Endothelial cell of umbilical vein (primary cell): ENCODE measurements at places on chromosomes 5 and 9. TPM values are rescaled to one million over a fixed set of nuclear protein-coding genes. Genes with fewer than 3 reads are reported as not detected.

DNA sequence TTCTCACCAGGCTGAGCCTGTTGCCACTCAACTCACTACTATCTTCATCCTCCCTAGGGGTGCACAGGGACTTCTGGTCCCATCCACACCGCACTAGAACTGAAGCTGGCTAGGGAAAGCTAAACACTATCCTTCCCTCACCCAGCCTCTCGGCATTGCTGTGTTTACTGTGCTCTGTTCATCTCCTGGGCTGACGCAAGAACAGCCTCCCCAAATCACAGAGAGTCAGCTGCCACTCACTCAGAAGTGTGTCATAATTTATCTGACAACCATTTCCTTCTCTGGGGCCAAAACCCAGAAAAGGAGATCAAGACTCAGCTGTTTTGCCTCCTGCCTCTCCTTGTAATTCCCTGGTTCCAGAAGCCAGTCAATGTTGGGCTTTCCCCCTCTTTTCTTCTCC lies 92.8 kb downstream of the ARHGEF28 start:
- DNase-seq, result no peak
- H3K27ac ChIP-seq, result no peak overlapping the region
- no peaks in the 10 kb centered on the region for H3K27me3 ChIP-seq
- peaks cover 26% of the 10 kb centered on the region for H3K4me1 ChIP-seq
- H3K36me3 ChIP-seq, result peaks cover 10% of the 10 kb centered on the region

- no peak overlapping the region for H3K4me3 ChIP-seq
- DNase-seq, result peak; percentile 70
Observed at GRCh38 chr5:60677850-60678664, 21.9 kb downstream of the DEPDC1B start.

- H3K27me3 ChIP-seq, result no peaks in the 10 kb centered on the region
- H3K27ac ChIP-seq, result no peak overlapping the region
- DNase-seq, result no peak
Observed at GRCh38 chr5:54257366-54258118, 52.8 kb downstream of the ARL15 start.

DNA sequence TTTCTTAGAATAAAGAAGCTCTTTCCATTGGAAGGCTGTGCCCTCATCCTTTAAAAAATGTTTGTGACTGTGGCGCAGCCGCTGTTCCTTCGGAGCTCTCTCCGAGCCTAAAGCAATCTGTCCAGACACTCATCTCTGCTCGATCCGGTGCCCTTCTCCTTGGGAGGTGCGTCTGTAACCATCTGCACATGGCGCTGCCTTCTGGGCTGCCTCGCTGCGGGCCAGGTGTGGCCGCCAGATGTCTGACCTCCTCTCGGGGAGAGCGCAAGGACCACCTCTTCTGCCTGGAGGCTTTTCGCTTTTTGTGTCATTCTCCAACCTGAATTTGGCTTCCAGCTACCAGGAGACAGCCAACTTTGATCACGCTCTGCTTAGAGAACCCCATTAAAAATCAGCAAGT lies 153.4 kb upstream of the PTCH1 start:
- H3K27ac ChIP-seq, result no peak overlapping the region
- no peak for DNase-seq
- H3K4me3 ChIP-seq, result no peak overlapping the region
- H3K36me3 ChIP-seq, result no peaks in the 10 kb centered on the region
- no peaks in the 10 kb centered on the region for H3K4me1 ChIP-seq

Gene RGS7BP
- 2.0 and 4.2 TPM in 2 replicates for total RNA-seq

DNA sequence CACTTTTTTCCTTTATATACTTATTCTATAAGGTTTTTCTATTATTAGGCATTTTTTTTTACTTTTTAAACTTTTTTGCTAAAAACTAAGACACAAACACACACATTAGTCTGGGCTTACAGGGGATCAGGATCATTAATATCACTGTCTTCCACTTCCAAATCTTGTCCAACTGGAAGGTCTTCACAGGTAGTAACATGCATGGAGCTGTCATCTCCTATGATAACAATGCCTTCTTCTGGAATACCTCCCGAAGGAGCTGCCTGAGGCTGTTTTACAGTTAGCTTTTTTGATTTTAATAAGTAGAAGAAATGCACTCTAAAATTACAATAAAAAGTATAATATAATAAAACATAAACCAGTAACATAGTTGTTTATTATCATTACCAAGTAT lies 345.5 kb upstream of the PTGER4 start:
- no peak overlapping the region for H3K4me3 ChIP-seq
- DNase-seq, result no peak
- H3K27me3 ChIP-seq, result no peaks in the 10 kb centered on the region

Gene SLC45A2
- not detected in 2 replicates for total RNA-seq

- H3K36me3 ChIP-seq, result no peaks in the 10 kb centered on the region
- H3K27me3 ChIP-seq, result no peaks in the 10 kb centered on the region
- H3K27ac ChIP-seq, result no peak overlapping the region
- H3K4me1 ChIP-seq, result no peaks in the 10 kb centered on the region
Observed at GRCh38 chr5:169050146-169050571, 250.8 kb downstream of the SLIT3 start.

DNA sequence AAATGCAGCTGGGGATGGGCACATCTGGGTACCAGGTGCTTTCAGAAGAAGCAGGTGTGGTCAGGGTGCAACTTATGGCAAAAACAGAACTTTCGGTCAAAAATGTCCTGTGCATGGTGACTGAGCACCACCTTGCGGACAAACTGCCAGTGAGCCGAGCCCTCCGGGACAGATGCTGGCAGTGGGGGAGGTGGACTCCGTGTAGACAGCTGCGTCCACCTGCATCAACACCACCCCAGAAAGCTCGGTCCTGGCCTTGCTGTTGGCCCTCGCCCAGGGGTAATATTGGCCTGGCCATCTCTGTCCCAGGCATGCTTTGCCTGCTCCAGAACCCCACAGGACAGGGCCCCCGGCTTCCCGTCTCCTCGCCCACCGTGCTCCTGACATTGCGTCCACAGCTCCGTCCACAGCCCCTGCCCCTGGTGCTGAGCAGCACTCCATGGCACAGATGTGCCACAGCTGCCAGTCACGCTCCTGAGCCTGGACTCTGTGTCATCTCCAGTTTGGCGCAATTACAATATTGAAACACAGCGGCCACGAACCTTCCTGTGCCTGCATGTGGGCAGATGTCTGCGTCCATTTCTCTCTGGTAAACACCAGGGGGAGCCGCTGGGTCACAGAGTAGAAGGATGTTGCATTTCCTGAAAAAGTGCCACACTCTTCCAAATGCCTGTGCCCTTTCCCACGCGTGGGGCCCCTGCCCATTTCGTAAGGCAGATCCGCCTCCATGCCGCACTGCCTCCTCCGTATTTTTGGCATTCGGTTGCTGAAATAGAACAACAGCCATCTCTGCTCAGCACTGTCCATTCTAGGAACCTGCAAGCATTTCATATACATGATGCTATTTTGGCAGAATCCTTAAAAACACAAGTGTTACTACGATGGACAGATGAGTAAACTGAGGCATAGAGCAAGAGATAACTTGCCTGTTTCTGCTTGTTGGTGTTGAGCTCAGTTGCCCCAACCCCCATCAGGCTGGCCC lies 33.4 kb upstream of the SLC6A19 start:
- H3K4me3 ChIP-seq, result no peak overlapping the region
- H3K27ac ChIP-seq, result no peak overlapping the region
- H3K36me3 ChIP-seq, result no peaks in the 10 kb centered on the region
- no peaks in the 10 kb centered on the region for H3K27me3 ChIP-seq
- no peaks in the 10 kb centered on the region for H3K4me1 ChIP-seq

DNA sequence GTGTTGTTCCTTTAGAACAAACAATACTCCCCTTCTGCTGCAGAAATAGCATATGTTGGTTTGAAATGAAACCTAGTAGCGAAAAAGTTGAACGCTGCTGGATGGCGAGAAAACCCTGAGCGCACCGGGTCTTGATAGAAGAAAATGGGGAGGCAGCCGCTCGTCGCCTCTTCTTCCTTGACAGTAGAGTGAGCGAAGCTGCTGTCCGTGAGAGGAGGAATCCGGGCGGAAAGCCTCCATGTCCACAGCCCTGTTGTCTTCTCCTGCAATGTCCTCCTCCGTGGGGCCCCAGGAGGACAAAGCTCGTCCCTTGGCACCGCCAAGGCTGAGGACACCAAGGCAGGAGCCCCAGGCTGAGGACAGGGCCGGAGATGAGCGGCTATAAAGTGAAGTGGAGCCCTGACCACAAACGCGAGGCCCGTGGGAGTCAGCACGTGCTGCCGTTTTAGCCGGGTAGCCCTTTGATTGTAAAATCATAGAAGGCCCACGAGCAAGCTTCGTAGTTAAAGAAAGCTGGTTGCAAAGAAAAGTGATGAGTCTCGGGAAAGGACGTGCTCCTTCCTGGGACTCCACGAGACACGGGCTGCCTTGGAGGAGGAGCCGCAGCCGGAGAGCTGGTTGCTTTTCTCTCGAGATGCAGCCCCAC lies 35.6 kb downstream of the MRPL36 start:
- no peak for DNase-seq
- H3K27me3 ChIP-seq, result no peaks in the 10 kb centered on the region
- H3K36me3 ChIP-seq, result no peaks in the 10 kb centered on the region

DNA sequence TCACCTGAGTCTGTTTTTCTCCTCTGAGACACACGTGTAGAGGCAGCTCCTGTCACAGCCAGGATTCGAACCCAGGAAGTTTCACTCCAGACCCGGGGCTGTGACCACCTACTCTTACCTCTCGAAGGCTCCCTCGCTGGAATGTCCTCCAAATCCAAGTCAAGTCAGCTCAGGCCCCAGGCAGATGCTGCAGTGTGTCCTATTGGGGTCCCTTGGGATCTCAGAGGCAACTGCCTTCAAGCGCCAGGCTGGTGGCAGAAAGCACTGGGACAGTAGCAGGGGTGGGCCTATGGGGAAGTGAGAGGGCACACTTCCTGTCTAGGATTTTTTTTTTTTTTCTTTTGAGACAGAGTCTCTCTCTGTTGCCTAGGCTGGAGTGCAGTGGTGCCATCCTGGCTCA lies 762 bp upstream of the ST6GALNAC4 start:
- peaks cover 39% of the 10 kb centered on the region for H3K4me1 ChIP-seq
- no peaks in the 10 kb centered on the region for H3K27me3 ChIP-seq
- H3K27ac ChIP-seq, result peak overlapping the region; percentile 32
- DNase-seq, result no peak
- H3K4me3 ChIP-seq, result no peak overlapping the region

Gene CATSPER3
- 0.71 TPM in 1 of 2 replicates, not detected in the other for total RNA-seq

DNA sequence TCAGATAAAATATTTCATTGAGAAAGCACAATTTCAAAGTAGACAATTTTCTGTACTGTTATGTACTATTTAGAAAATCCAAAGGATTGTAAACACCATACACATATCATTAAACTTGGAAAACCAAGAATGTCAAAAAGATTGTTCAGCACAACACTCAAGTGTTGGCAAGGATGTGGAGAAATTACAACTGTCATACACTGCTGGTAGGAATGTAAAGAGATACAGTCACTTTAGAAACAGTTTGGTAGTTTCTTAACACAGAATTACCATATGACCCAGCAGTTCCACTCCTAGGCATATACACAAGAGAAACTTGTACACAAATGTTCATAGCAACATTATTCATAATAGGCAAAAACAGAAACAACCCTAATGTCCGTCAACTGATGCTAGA lies 71.2 kb downstream of the OR2K2 start:
- no peaks in the 10 kb centered on the region for H3K4me1 ChIP-seq
- no peak overlapping the region for H3K27ac ChIP-seq
- no peak overlapping the region for H3K4me3 ChIP-seq

Gene CNTFR
- not detected in 2 replicates for total RNA-seq

DNA sequence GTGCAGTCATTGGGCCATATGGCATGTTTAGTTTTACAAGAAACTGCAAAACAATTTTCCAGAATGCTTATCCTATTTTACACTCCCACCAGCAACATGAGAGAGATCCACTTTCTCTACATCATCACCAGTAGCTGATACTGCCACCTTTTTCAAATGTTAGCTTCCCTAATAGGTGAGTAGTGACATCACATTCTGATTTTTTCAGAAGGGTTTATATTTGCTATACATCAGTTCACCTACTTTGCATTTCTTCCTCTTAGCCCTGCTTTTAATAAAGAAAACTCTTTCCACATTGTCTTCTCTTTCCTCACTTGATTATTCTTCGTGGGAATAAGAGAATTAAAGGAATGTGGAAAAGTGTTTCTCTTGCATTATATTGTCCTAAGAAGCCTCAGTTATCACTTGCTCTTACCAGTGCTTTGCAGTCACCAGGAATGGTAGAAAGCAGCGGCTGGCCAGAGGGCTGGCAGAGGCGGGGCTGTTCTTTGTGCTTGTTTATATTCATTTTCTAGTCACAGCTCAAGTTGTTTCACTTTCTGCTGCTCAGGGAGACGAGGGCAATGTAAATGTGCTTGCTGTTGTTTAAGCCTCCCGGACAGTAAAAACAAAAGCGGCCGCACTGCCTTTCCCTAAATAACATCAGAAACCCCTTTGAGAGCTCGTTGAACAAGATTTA lies 164.8 kb downstream of the HSD17B3 start:
- H3K27me3 ChIP-seq, result peaks cover 2% of the 10 kb centered on the region
- peak; percentile 56 for DNase-seq
- peaks cover 17% of the 10 kb centered on the region for H3K4me1 ChIP-seq
- H3K27ac ChIP-seq, result no peak overlapping the region
- H3K4me3 ChIP-seq, result no peak overlapping the region

DNA sequence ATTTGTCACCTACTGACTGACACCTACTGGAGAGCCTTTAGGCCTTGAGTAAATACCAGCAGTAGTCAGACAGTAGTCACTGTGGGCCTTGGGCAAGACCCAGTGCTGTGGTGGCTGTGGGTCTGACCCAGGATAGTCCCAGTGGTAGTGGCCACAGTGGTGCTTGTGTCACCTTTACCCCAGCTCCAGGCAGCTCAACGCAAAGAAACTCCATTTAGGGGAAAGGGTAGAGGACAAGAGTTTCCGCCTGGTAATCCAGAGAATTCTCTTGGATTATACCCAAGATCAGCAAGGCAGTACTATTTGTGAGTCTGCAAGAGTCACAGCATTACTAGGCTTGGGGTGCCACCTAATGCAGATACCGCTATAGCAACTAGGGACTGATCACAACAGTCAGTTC lies 28.9 kb downstream of the CERT1 start:
- no peak overlapping the region for H3K27ac ChIP-seq
- no peaks in the 10 kb centered on the region for H3K27me3 ChIP-seq
- DNase-seq, result no peak

GRCh38 chr5:67897980-67898379 lies 317.6 kb upstream of the PIK3R1 start:
- no peak overlapping the region for H3K27ac ChIP-seq
- H3K27me3 ChIP-seq, result peaks cover 3% of the 10 kb centered on the region
- no peaks in the 10 kb centered on the region for H3K36me3 ChIP-seq
- DNase-seq, result no peak
- H3K4me1 ChIP-seq, result no peaks in the 10 kb centered on the region

Gene TCOF1
- 47.2 and 52.0 TPM in 2 replicates for total RNA-seq

GRCh38 chr9:112439825-112440224 lies 46.8 kb upstream of the KIAA1958 start:
- no peaks in the 10 kb centered on the region for H3K27me3 ChIP-seq
- no peak for DNase-seq
- H3K4me1 ChIP-seq, result no peaks in the 10 kb centered on the region
- H3K27ac ChIP-seq, result no peak overlapping the region

GRCh38 chr5:91311168-91311696 lies 71.9 kb downstream of the ARRDC3 start:
- H3K27ac ChIP-seq, result peak overlapping the region; percentile 100
- DNase-seq, result no peak
- H3K4me1 ChIP-seq, result peaks cover 33% of the 10 kb centered on the region
- no peaks in the 10 kb centered on the region for H3K27me3 ChIP-seq

GRCh38 chr9:17837965-17838364 lies 259.1 kb downstream of the SH3GL2 start:
- no peak for DNase-seq
- H3K27me3 ChIP-seq, result no peaks in the 10 kb centered on the region
- H3K36me3 ChIP-seq, result no peaks in the 10 kb centered on the region
- no peak overlapping the region for H3K4me3 ChIP-seq
- H3K27ac ChIP-seq, result no peak overlapping the region

GRCh38 chr5:74897049-74897448 lies 30.9 kb upstream of the FAM169A start:
- H3K27ac ChIP-seq, result no peak overlapping the region
- no peaks in the 10 kb centered on the region for H3K27me3 ChIP-seq
- DNase-seq, result no peak

GRCh38 chr5:149141957-149142851 lies 911 bp downstream of the ABLIM3 start:
- no peaks in the 10 kb centered on the region for H3K36me3 ChIP-seq
- peak overlapping the region; percentile 65 for H3K27ac ChIP-seq
- peaks cover 26% of the 10 kb centered on the region for H3K4me1 ChIP-seq
